DND-41 (cell line): ENCODE measurements at places on chromosomes 12 and 14.

GRCh38 chr12:8960176-8960575, 10.7 kb upstream of the M6PR start:
- no peak for DNase-seq

GRCh38 chr14:64266239-64266638, 27.9 kb downstream of the ESR2 start:
- peak; percentile 13 for DNase-seq

DNA sequence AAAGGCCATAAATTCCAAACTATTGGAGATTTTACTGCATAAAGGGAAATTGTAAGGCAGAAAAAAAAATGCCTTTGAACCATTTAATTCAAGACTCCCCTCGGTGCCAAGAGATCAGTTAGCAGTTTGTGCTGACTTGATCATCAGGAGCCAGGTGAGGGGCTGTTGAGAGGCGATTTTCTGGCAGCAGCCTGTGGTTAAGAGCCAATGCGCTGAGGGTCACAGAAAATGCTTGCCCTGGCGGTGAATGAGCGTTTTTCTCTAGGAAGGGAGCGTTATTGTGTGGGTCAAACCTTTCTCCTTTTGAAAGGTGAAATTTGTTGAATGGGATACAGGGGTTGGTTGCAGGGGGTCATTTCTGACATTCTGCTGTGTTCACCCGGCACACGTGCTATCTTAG, 4.7 kb downstream of the SRRM4 start:
- no peak for DNase-seq

DNA sequence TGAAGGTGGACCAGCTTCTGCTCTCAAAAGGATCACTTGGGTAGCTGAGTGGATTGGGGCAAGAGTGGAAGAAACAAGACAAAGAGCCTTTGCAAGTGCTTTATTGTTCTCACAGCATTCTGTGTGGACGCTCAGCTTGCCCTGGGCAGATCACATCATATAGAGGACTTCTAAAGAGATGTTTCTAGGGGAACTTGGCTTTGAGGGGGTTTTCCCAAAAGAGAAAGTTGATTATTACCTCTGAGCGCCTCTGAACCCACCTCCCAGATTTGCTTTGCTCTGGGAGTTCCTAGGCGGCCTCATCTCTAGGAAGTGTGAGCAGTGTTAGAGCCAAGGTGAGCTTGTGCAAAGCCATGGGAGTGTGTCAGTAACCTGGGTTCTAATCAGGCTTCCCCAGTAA, 81.7 kb downstream of the RIN3 start:
- DNase-seq, result no peak

- no peak for DNase-seq
Observed at GRCh38 chr12:84730561-84731162, 181.9 kb downstream of the SLC6A15 start.
